NCI-H446 (cell line): ENCODE measurements at places on chromosomes 5 and 9.

GRCh38 chr5:32241034-32241783 is 67.1 kb upstream of the GOLPH3 start:
- DNase-seq = no peak

GRCh38 chr9:109289931-109290330 is 30.9 kb downstream of the EPB41L4B start:
- no peak for DNase-seq

- no peak for DNase-seq
Observed at GRCh38 chr9:100432736-100433135, 5.8 kb downstream of the MSANTD3 start.

DNA sequence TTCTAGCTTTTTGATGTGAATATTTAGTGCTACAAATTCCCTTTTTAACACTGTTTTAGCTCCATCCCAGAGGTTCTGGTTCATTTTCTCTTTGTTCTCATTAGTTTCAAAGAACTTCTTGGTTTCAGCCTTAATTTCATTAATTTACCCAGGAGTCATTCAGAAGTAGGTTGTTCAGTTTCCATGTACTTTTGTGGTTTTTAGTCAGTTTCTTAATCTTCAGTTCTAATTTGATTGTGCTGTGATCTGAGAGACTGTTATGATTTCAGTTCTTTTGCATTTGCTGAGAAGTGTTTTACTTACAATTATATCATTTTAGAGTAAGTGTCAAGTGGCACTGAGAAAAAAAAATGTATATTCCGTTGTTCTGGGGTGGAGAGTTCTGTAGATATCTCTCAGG is 240.1 kb upstream of the RASA1 start:
- no peak for DNase-seq

GRCh38 chr9:105242557-105242956 is 1.9 kb upstream of the SLC44A1 start:
- no peak for DNase-seq

DNA sequence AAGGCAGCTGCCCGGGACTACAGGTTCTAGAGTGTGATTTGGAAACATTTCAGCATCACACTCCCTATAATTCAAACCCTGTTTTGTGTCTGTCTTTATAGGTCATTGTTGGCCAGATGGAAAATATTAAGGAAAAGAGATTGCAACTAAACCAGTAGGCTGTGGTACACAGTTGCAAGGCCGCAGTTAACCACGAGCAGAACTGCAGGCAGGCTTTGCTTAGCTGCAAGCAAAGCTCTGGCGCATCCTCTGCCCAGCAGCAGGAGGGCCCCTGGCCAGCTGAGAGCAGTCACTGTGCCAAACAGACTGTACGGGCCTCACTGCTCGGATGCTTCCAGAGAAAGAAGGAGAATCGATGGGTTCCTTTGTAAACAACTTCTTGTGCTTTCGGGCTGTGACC is 204.5 kb downstream of the DENND1A start:
- DNase-seq = peak; percentile 83

DNA sequence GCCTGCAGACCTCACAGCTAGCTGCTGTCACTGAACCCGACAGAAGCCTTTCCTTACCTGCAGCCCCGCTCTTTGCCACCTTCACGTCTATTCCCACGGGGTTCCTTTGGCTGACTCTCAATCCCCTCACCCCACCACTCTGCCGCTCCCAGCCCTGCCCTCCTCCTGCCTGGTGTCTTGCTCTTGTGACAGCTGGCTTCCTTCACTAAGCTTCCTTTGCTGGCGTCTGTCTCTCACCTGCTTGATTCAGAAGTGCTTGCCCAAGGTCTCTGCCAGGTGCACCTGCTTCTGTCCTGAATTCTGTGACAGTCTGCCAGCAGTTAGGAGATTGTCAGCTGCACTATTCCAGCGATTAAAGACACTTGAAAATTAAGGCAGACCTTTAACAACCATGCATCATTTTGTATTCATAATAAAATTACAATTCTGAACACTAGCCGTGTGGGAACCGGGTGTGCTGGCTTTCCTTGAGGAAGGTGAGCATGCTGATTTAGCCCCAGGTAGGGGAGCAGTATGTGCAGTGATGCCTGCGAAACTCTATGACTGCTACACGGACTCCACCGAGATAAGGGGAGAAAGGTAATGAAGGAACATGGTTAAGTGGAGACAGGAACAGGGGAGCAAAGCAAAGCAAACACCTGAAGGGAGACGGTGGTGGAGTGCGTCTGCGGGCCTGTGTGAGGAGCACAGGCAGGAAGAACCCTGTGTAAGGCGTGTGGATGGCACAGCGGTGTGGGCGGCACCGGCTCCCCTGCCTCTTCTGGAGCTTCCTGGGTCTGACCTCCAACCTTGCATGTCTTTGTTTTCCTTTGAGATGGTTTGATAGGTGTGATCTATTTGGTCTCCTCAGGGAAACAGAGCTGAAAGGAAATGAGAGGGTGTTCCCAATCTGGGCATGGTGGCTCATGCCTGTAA is 80.1 kb upstream of the CACNA1B start:
- no peak for DNase-seq
